IMR-90 (cell line): ENCODE measurements at places on chromosomes 5 and 9. TPM values are rescaled to one million over a fixed set of nuclear protein-coding genes. Genes with fewer than 3 reads are reported as not detected.

GRCh38 chr5:124764585-124764984, 18.1 kb upstream of the ZNF608 start:
- DNase-seq = no peak

GRCh38 chr5:143023411-143024096, 253.4 kb downstream of the ARHGAP26 start:
- DNase-seq = peak; percentile 68

- no peak for DNase-seq
Observed at GRCh38 chr5:143037708-143038107, 267.5 kb downstream of the ARHGAP26 start.

DNA sequence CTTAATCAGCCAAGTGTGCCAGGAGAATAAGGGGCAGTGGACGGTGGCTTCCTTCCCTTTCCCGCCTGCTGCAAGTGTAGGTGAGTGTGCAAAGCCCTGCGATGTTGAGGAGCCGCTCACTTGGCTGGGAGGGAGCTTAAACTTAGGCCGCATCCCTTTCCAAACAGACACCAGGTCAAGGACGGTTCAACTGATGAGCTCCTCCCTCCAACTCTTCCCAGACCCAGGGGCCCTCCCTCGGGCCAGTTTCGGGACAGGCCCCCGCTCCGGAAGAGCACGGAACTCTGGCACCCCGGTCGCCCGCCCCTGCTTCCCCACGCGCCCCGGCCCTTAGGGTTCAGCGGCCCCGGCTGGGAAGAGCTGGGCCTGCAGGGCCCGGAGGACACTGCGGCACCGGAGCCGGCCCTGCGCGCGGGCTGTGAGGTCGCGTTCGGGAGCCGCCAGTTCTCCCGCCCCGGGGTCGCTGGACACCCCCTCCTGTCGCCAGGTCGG, 481 bp downstream of the MRPL36 start:
- DNase-seq = peak; percentile 19

DNA sequence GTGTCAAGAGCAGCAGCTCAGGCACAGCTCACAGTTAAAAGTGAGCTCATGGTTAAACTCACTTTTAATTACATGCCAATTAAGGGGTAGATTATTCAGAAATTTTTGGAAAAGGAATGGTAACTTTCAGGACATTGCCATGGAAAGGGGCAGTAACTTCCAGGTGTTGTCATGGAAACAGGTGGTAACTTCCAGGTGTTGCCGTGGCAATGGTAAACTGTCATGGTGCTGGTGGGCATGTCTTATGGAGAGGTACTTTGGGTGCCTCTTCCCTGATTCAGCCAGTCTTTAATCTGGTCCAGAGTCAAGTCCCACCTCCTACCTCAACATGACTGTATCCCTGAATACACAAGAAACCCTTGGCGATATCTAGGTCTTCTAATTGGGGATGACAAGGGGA, 223.2 kb upstream of the TAS2R1 start:
- no peak for DNase-seq

DNA sequence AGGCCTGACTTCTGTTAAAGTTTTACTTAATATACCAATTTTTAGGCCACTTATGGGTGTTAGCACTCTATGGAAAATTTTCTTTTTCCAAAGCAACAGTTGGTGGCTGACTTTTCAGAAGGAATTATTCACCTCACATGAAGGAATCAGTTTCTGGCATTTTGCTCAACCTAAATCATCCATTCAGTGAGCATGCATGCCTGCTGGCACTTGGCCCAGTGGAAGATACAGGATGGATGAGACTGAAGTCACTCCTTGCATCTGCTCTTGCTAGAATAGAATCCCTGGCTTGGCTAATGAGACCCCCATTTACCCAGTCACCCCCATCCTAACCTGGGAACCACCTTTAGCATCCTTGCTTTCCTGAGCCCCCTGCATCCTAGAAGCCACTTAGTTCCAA, 131.7 kb downstream of the WDR41 start:
- DNase-seq = peak; percentile 10

DNA sequence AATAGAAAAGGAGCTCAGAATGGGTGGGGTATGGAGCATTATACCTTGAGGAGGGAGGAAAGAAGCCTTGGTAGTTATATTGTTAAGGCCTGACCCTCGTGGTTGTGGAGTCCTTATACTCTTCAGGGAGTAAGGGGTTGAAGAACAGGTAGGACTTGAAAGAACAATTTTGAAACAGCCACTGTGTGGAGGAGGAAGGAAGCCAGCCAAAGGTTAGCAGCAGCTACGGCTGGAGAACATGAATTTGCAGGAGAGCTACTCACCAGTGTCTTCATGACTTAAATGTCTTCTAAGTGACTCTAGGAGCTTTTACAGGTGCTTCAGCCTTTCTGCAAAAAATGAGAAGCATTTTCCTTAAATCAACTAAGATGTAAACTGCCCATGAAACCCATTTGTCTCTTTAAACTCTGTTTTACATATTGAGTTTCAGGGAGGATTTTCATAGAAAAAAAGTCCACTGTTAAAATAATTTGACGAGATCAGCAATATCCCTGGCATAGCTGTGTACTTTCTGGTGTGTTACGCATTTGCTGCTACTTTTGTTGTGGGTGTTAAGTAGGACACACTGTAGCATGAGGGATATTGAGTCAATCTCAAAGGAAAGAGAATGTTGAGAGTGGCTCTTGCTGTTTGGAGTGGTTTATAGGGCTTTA, 110.6 kb upstream of the ELL2 start:
- no peak for DNase-seq

DNA sequence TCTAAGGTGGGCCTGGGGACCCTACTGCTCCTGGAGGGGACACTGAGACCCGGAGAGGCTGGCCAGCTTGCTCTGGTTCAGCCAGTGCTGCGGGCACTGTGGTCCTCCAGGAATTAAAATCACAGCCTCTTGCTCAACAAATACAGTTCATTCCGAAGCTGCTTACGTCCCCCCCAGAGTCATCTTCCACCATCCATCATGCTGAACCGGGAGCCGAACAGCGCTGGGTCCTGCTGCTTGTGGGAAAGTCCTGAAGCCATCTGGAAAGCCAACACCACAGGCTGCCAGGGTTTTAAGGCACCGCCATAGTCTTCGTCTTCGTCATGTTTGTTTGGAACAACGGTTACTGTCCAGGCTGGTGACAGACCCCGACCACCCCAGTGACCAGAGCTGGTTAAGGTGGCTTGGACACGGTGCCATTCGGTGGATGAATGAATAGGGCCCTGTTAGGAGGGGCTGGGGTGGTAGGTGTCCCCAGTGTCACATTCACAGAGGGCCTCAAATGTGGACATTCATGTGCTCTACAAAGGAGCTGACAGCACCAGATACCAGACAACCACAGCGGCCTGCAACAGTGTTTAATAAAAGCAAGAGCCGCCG, 81.6 kb upstream of the PHYKPL start:
- no peak for DNase-seq

SSNA1 gene
- 55.7 and 63.9 TPM in 2 replicates for total RNA-seq

IRX4 gene
- total RNA-seq = not detected in 2 replicates

LCN15 gene
- total RNA-seq = not detected in 2 replicates

GRM6 gene
- not detected in 2 replicates for total RNA-seq

RAB3C gene
- total RNA-seq = not detected in 2 replicates

HTR1A gene
- not detected in 2 replicates for total RNA-seq
